ENCODE measurements at places on chromosomes 4 and X.

GRCh38 chr4:181017038-181017437 lies 1226.2 kb upstream of the TENM3 start:
- DNase-seq, result no peak

DNA sequence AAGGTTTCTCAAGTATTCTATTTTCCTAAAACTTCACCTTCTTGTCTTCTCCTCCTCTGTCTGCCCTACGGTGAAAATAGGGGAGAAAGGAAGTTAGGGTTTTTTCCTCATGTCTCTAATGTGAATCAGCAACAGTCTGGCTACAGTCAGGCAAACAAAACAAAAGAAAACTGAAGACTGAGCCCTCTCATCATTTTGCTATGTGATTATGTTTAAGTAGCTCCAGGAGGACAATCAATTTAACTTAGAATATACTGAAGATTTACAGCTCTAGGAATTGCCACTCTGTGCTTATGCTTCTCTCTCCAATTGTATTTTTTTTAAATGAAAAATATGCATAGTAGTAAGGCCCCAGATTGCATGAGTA lies 316.2 kb downstream of the GPAT3 start:
- no peak for DNase-seq

DNA sequence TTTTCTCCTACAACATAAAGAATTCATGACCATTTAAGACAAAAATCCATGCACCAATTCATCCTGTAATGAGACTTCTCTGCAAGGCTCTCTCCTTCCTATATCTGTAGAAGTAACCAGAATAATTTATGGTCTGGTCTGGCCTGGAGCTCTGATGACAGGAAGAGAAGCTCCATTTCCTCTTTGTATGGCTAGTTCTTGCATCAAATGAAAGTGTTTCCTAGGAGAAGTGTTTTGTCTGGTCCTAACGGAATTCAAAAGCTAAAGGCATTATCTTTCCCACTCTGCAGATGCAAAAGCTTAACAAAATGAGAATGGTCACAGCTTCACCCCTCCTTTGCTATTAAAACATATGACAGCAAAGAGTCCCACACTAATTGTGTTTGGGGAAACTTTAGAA lies 55.1 kb downstream of the SPATA18 start:
- DNase-seq, result no peak

- DNase-seq, result no peak
Observed at GRCh38 chrX:68684919-68685304, 37.4 kb downstream of the STARD8 start.

- DNase-seq, result peak; percentile 47
Observed at GRCh38 chrX:106802388-106803275, at the start of gene TBC1D8B. TSS of gene TBC1D8B (plus strand) at chrX:106802673. CDS start at chrX:106802854, 181 bp downstream.

GRCh38 chrX:138018145-138018799 lies 452.3 kb downstream of the ZIC3 start:
- DNase-seq, result peak; percentile 58

DNA sequence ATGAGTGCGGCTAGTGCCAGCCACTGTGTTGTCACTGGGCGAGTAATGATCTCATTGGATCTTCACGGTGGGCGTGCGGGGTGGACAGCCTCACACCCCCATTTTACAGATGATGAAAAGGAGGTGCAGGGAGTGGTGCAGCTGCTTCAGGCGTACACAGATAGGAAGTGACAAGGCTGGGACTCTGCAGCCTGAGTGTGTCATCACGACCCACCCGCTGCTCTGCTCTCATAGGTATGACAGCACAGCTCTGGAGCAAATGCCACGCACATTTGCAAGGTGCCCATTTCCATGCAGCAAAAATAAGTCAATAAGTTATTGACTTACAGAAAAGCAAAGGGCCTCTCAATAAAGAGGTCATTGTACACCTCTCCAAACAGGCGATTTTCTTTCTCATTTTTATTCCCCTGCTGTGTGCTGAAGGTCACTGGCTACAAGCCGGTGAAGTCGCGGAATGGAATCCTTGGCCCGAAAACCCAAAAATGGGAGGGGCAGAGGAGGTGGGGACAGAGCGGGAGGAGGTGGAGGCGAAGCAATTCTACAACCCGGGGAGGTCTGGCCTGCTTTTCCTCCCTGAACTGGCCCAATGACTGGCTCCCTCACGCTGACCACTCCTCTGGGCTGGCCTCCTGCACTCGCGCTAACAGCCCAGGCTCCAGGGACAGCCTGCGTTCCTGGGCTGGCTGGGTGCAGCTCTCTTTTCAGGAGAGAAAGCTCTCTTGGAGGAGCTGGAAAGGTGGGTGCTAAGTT lies at the start of gene SOD3:
Gene SOD3, plus strand, starts transcription at position 658 of the 750 bp plus-strand sequence. CDS start 3,949 bp downstream, outside the sequence.
- DNase-seq, result no peak

DNA sequence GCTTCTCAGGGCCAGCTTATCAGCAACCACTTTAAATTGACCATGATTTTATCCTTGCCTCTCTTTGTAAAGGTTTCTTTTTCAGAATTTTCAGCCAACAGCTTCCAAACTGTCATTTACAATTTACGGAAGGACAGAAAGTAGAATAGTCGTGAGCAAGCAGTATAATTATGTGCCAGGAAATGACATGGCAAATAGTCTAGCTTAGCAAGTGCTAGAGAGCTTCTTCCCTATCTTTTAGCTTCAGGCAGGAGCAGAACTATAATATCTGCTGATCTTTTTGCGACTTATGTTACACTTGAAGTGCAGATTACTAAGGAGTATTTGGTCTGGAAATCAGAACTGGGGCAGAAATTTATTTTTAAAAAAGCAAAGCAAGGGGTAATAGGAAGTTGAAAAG lies 123.0 kb upstream of the AP1S2 start:
- DNase-seq, result no peak

DNA sequence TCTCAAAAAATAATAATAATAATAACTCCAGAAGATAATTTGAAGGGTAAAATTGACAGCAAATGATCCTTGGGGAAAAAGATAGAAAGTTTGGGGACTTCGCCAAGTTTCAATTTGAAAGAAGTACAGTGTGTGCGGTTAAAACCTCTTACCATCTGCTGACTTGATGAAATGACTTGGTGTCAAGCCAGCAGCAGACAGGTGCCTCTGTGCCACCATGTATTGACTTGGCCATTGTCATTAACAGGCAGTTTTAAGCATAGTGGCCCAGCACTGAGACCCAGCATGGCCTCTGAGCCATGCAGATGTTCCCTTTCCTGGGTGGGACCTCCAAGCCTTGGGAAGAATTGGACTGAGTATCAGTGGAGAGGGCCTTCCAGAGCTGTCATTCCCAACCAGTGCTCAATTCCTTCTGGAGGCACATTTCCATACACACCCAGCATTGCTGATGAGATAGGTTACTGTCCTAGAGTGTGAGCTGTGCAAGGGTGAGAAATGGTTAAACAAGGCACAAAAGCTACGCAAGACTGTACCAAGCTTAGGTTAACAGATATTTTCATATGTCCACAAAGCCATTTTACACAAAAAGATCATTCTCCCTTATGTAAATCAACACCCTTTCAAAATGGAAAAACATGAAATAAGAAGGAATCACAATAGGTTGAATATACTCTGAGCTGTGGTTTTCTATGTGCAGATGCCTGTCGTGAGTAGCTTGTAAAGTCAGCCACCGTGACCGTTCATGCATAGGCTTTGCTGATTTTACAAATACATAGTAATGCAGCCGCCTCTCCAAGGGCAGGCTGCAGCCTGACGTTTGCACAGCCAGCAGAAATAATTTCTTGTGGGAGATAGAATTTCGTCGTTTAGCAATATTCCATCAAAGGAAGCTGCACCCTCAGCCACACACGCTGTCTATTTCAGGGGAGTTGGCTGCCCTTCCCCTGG lies 59.4 kb upstream of the FBXW7 start:
- DNase-seq, result no peak

DNA sequence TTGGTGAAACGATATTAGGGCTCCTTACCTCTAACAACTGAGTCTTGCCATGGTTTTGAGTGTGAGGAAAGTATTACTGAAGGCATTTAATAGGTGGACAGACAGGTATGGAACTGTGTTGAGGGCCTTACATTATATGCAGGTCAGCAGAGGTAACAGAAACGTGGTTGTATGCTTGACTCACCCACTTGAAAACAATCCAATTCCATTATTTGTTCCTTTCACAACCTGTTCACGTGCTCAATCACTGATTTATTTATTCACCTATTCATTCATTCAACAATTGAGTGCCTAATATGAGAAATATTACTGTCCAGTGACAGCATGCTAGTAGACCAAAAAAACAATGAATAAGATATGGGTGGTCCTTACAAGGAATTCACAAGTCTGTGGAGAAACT lies 33.3 kb upstream of the PPARGC1A start:
- DNase-seq, result no peak

GRCh38 chr4:83010522-83011318 lies at the start of gene LIN54:
TSS of gene LIN54 (minus strand) at chr4:83010823. CDS start at chr4:82984844, 25,979 bp downstream.
- DNase-seq, result peak; percentile 37

GRCh38 chr4:2570551-2571222 lies 34.2 kb downstream of the FAM193A start:
- no peak for DNase-seq

DNA sequence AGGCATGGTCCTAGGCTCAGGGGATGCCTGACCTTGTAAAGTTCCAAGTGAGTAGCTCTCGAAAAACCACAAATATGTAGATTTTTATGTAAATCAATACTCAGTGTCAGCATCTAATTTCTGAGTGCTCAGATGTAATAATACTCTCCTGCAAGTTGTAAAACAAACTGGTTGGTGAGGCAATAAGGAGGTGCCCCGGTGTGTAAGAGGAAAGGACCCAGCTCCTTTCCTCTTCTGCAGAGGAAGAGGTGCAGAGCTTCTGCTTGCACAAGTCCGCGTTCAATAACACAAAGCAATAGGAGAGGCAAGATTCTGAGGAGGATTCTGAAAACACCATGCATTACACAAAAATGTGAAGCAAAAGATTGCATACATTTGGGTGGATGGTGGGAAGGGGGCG lies 43.6 kb upstream of the ENPP6 start:
- DNase-seq, result no peak

GRCh38 chr4:7462509-7462971 lies 27.8 kb upstream of the PSAPL1 start:
- DNase-seq, result peak; percentile 10

DNA sequence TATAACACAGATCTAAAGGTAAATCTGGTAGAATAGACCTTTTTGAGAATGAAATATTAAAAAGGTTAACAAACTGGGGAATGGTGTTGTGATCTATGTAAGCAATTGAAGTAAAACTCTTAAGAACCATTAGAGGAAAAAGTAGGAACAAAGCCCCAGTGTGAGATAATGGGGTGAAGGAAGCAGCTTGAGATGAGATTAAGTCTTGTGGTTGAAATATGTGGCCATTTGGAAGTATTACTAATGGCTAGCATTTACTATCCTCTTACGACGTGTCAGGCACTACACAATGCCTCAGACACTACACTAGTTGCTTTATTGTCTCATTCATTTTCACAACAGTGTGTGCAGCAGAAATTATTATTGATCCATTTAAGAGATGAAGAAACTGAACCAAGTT lies 25.9 kb upstream of the NDNF start:
- DNase-seq, result no peak

DNA sequence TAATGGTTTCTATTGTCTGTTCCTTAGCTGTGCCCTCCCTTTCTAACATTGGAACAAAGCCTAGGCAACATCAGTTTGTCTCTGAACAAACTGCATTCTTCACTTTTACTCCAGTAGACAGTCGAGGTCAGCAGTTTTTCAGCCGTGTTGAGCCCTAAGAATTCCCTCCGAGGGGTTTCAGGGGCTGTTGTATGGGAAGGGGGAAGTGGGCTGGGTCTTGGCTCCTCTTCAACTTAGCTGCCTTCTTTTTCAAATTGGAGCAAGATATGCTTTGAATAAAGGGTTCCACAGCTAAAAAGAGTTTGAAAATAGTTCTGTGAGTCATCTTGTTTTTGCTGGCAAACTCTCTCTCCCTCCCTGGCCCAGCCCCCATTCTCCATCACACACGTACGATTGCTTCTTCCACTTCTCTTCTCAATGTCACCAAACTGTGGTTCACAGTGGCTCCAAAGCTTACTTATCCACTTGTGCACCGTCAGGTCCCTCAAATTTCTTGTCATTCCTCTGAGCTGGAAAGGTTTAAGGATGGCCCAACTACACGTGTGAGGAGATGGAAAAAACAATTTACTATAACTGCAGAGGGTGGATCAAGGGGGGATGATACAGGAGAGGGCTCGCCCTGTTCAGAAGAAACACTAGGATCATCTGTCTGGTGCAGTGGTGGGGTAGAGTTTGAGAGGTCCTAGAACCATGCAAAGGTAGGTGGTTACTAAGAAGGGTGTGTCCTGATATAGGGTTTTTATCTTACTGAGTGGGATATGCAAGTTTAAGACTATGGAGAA lies 9.2 kb upstream of the MAML3 start:
- no peak for DNase-seq

- DNase-seq, result no peak
Observed at GRCh38 chrX:154369449-154370299, 4.8 kb downstream of the FLNA start.

DNA sequence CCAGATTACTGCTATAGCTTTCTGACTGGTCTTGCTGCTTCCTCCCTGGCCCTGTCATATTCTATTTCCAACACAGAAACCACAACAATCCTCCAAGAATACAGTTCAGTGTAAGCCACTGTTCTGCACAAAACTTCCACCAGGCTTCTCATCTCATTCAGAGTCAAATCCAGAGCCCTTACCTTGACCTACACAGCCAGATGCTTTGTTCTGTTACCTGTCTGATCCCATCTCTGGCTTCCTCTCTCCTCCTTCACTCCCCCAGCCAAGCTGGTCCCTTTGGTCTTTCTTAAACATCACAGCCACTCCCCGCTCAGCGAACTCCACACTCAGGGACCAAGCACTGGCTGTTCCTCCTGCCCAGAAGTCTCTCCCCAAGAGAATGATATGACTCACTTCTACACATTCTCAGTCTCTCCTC lies 84.8 kb upstream of the BMP2K start:
- no peak for DNase-seq

GRCh38 chr4:147219145-147219544 lies 261.8 kb upstream of the EDNRA start:
- no peak for DNase-seq

- DNase-seq, result no peak
Observed at GRCh38 chrX:16785247-16786138, 773 bp upstream of the TXLNG start.

DNA sequence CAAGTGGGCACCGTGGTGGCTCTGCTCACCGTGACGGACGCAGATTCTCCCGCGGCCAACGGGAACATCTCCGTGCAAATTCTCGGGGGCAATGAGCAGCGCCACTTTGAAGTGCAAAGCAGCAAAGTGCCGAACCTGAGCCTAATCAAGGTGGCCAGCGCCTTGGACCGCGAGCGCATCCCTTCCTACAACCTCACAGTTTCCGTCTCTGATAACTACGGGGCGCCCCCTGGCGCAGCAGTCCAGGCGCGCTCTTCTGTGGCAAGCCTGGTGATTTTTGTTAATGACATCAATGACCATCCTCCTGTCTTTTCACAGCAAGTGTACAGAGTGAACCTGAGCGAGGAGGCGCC lies 2.7 kb downstream of the FAT4 start:
- DNase-seq, result no peak

GRCh38 chr4:124708517-124709300 lies 3.8 kb downstream of the ANKRD50 start:
- no peak for DNase-seq

All from SHP77 treated with DMSO at 0.1 percent for 48 hours (cell line).